Psoas muscle (tissue), 8 donors: ENCODE measurements at places on chromosomes 1 and 21. TPM values are rescaled to one million over a fixed set of nuclear protein-coding genes. Genes with fewer than 3 reads are reported as not detected.

Gene OR2L13
- total RNA-seq: not detected

GRCh38 chr1:184223216-184223615 is 163.6 kb upstream of the C1orf21 start:
- no peak for DNase-seq

- DNase-seq: no peak
Observed at GRCh38 chr1:165875171-165875570, 47.8 kb downstream of the UCK2 start.

DNA sequence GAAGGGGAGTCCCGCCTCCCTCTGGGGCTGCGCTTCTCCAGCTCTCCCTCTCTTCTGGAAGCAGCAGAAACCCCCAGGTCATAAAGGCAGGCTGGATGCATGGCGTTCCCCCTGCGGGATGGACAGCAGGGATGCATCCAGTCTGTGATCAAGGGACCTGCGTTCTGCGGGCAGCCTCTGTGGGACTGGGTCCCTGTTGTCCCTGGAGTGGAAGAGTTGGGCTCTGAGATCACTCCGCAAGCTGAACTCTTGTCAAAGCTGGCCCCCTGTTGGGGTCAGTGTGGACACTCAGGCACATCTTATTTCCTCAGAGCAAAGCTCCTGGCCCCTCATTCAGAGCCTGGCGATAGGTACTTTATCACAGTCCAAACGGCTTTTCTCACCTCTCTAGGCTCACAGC is 341.2 kb downstream of the PTPRU start:
- no peak for DNase-seq

GRCh38 chr1:32539584-32540571 is 651 bp downstream of the ZBTB8A start:
- DNase-seq: peak; percentile 56

DNA sequence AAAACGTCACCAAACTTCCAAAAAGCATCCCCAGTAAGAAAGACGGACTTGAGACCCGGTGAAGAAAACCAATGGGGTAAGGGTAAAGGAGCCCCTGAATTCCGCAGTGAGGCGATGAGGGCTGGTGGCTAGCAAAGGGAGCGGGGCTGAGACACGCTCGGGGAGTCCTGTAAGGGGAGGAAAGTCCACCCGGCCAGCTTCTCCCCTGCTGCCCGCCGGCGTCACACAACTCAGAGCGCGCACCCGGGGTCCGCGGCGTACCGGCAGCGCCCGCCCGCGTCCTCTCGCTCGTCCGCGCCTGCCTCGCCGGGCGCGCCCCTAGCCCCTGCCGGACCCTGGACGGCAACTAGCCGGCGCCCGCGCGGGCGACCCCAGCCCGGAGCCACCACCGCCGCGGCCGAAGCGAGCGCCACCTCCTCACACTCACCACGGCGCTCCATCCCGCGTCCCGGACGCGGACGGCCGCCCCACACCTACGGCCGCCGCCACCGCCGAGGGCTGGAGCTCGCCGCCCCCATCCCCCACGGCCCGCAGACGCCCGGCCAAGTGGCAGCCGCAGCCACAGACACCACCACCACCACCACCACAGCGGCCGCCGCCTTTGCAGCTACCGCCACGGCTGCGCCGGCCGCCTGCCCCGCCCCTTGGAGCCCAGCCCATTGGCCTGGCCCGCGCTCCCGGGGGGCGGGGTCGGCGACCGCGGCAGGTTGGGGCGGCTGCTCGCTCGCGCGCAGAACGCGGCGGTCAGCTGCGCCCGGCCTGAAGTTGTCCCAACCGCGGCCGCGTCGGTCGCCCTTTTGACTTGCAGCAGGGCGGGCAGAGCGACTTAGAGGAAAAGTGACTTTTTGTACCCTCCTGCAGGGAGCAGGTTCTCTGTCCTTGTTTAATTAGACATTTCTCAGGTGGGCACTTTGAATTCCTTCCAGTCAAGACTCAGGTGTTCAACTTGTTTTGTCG is 10.0 kb upstream of the ARHGAP29 start:
- DNase-seq: peak; percentile 83

DNA sequence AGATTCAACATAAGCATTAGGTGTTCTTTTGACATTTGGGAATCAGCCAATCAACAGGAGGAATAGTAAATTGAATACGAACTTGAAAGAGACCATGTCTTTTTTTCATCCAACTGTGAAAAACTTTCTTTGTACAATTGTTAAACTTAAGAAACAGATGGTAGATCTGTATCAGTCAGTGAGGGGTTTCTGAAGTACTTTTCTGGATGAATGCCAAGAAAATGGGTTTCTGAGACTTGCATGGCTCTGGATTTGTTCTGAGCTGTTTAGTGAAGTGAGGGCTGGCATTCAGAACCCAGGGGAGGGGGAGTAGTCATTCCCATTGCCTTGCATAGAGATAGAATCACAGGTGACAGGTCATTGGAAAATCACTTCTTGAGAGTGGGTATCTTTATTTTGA is 37.4 kb downstream of the PTPRC start:
- no peak for DNase-seq

- peak; percentile 12 for DNase-seq
Observed at GRCh38 chr1:51989582-51990477, 670 bp downstream of the RAB3B start.

DNA sequence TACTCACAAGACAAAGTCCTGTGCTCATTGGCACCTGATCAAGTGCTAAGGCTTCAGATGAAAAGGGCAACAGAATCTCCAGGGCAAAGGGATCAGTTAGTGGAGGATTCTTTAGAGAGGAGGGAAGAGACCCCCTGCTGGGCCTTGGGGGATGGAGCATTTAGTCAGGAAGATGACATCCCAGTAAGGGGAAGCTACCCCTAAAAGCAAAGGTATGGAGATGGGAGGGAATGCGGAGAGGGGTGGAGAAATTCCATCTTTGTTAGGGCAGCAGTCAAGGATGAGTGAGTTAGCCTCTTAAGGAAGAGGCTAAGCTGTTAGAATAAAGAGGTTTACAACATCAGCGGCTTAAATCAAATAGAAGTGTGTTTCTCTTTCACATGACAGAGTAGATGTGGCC is 67.4 kb downstream of the ST6GALNAC3 start:
- DNase-seq: no peak
